Heart right ventricle (tissue), 16 donors: ENCODE measurements at places on chromosomes 12 and 14.

DNA sequence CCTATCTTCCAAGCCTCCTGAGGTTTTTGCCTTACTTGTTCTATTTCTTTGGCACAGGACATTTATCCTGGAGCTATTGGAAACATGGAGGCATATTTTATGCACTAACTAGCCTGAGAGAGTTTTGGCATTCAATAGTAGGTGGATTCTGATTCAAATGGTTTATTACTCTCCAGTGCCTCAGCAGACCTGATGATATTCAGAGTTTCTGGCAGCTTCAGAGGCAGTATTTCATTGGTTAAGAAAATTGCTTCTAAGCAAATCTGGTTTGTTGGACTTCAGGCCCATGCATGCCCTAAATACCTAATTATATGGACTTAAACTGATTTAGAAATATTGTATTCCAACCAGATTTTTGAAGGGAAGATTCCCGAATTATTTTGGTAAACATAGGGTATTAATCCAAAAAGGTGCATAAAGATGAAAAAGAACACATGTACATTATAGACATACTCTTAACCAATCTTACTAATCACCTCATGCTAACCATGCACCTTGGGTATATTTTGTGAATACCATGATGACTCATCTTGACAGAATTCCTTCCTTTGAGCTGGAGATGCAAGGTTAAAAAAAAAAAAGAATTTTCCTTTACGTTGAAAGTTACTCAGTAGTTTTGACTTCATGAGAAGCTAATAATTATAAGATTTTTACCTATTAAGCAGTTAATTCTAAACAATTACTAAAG, 44.3 kb upstream of the KTN1 start:
- no peak for DNase-seq
- H3K4me1 ChIP-seq, result no peaks in the 10 kb centered on the region
- no peak overlapping the region for H3K27ac ChIP-seq
- no peaks in the 10 kb centered on the region for H3K27me3 ChIP-seq

DNA sequence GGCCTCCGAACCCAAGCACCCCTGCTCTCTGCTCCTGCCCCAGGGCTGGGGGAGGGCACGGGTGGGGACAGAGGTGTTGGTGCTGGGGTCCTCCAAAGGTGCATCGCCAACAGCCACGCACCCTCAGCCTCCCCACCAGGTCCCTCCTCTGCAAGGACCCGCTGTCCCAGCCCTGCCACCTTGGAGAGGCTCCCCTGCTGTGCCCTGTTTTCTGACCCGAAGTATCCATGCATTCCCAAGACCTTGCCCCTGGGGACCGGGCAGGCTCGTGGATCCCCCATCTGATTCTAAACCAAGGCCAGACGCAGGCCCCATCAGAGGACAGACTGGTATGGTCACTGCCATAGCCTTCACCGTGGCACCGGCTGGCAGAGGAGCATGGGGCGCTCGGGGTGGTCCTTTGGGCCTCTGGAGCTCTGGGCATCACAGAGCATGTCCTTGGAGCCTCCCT, 22.7 kb upstream of the BEGAIN start:
- H3K4me1 ChIP-seq, result no peaks in the 10 kb centered on the region
- H3K27me3 ChIP-seq, result peaks cover 36% of the 10 kb centered on the region
- no peak overlapping the region for H3K27ac ChIP-seq
- DNase-seq, result no peak
- H3K36me3 ChIP-seq, result no peaks in the 10 kb centered on the region

- no peaks in the 10 kb centered on the region for H3K4me1 ChIP-seq
- peak overlapping the region; percentile 50 for H3K27ac ChIP-seq
- no peak for DNase-seq
- no peaks in the 10 kb centered on the region for H3K36me3 ChIP-seq
These were observed 17.4 kb upstream of the PYGL start for GRCh38 chr14:50961605-50962221.

DNA sequence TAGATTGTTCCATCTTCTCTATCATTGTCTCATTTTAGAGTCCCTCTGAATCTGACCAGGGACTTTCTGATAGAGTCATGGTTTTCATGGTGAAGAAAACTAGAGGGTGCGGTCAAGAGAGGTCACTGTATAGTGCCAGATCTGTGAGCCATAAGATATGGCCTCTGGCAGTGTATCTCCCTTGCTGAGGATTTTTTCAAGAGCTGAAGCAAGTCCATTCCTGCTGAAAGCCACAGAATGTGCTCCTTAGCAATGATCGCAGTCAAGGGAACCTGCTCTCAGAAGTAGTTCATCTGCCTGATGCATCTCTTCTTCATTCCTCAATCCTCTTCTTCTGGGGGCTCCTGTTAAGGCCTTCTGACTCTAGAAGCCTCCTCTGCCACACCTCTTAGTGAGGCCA, 405.2 kb downstream of the EGLN3 start:
- H3K27ac ChIP-seq, result no peak overlapping the region
- H3K27me3 ChIP-seq, result no peaks in the 10 kb centered on the region
- DNase-seq, result no peak
- no peaks in the 10 kb centered on the region for H3K36me3 ChIP-seq
- no peak overlapping the region for H3K4me3 ChIP-seq

DNA sequence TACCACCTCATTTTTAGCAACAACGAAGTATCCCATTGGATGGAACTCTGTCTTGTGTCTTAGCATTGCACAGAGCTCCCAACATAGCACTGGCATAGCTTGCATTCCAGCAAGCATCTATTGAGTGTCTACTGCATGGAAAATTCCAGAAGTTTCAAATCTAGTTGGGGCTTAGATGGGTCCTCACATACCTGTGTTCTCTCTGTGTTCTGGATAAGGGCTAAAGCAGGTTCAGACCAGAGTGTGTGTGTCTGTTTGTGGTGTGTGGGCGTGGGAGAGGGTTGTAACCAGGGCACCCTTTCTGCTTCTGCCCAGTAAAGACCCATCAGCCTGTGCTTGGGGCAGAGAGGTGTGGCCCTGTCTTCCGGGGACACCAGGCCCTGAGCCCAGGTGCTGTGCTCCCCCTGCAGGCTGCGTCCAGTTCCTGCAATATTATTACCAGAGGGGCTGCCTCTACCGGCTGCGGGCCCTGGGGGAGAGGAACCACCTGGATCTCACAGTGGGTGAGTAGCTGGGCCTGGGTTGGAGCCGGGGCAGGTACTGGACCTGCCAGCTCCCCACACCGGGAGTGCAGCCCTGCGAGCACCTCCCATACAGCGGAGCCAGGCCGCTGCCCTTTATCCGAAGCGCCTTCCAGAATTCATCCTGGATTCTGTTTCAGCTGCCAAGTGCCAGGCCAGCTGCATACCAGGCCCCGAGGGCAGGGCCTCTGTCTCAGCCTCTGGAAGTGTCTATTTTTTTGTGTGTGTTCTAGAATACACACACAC, 20.3 kb downstream of the RHOF start:
- no peak overlapping the region for H3K4me3 ChIP-seq
- DNase-seq, result peak; percentile 64
- peaks cover 56% of the 10 kb centered on the region for H3K4me1 ChIP-seq
- H3K27me3 ChIP-seq, result no peaks in the 10 kb centered on the region
- no peaks in the 10 kb centered on the region for H3K36me3 ChIP-seq
- H3K27ac ChIP-seq, result peak overlapping the region; percentile 72

GRCh38 chr14:88516861-88517357, 37.9 kb downstream of the PTPN21 start:
- no peak for DNase-seq
- peaks cover 9% of the 10 kb centered on the region for H3K4me1 ChIP-seq
- H3K27ac ChIP-seq, result no peak overlapping the region

DNA sequence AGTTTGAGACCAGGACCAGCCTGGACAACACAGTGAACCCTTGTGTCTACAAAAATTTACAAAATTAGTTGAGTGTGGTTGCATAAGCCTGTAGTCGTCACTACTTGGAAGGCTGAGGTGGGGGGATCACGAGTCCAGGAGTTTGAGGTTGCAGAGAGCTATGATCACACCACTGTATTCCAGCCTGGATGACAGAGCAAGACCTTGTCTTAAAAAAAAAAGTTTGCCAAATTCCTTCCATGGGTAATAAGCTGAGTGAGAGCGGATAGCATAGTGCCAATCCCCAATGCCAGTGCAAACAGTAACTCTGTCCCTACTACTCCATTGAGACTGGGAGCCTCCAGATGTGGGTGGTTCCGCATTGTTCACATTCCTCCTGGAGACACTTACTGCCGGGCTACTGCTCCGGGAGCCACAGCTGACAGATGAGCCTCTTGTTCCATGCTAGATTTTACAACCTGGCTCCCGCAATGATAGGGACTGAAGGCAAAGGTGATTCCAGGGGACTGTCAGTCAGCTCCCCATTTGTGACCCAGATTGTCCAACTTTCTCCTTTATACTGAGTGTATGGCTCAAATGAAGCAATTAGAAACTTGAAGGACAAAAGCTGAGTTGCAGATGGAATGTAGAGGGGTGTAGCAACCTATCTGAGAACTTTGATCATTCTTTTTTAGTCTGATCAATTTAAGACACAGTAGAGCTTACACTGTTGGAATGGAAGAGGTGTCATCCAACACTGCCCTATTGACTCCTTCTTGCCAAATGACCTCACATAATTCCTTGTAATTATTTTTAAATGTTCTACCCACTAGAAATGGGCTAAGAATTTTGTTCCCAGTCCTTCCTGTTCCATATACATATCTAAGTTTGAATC, 13.4 kb upstream of the FRMD6 start:
- DNase-seq, result no peak
- no peak overlapping the region for H3K4me3 ChIP-seq
- H3K27ac ChIP-seq, result peak overlapping the region; percentile 13
- H3K36me3 ChIP-seq, result no peaks in the 10 kb centered on the region
